SK-N-SH (cell line): ENCODE measurements at places on chromosomes 4 and X.

DNA sequence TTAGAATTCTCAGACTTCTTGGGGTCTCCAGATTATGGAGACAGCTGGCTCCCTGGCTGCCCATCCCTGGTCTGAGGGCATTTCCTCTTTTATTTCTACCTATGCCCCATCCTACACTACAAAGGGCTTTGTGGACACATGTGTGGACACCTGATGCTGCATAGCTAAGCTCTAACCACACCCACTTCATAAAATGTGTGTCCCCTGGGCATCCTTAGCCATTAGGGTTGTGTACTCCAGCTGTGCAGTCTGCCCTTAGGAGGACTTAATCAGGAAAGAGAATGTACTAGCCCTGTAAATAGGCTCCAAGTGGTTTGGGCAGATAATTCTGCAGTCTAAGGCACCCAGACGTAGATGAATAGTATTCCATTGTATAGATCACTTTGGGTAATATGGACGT, 47.0 kb downstream of the COQ2 start:
- DNase-seq, result no peak

DNA sequence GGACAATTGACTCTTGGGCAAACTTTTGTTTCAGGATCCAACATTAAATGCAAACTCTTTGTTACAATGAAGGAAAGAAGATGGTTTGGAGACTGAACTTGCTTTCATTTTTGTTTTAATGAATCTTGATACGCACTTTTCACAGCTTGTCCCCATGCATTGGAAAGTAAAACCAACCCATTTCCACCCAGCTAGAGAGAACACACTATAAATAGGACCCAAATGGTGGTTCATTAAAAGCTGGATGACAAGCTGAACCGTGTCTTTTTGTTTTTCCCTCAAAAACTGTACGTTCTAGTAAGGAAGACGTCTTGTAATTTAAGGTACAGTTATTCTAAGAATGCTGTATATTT, 95.3 kb upstream of the EGFL6 start:
- DNase-seq, result no peak

DNA sequence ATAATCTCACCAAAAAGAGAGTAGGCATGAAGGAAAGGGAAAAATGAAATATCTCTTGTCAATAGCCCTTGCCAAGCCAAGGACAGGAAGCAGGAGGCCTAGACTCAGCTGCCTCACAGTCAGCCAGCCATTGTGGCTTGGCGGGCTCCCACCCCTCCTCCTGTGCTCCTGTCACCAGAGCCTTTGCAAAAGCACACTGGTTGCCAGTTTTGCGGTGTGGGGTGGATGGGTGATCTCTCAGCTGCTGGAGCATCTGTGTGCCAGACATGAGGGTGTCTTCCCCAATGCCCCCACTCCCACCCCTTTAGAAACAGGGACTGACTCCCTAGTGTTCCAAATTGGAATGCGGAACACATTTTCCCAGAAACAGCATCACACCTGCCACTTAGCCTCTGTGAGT, 26.1 kb downstream of the ARHGEF6 start:
- no peak for DNase-seq

DNA sequence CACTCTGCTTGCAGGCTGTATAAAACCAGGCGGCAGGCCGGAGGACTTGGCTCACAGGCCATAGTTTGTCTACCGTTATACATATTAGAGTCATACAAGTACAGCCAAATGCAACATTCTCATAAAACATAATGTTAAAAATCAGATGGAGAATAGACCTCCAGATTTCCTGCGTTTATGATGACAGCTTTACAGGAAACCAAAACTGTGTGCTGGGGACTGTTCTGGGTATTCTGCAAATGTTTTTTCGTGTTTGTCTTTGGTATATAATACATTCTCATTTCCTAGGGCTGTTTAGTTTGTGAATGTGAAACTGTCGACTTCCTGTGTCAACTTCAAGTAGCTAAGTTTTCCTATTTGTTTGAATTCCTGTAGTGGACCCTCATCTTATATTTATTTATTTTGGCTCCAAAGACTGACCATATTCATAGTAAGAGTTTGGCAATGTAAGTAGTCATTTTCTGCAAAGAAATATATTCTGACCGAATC, 79.5 kb upstream of the FAM9C start:
- no peak for DNase-seq

DNA sequence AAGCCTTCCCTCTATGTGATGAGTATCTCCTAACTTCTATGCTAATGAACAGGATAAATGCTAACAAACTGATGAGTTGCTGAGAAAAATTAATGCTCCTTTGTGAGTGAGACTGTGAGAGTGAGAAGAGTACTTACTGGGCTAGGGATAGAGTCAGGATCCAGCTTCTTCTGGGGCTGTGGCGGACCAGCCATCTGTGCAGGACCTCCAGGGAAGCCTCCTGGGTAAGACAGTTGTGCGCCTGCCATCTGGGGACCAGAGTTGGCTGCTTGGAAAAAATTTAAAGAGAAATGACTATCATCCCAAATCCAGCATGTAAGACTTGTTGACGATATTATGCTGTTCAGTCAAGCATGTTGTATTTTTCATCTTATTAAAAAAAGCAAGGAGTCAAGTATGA, 21.0 kb downstream of the SEC24D start:
- DNase-seq, result no peak

DNA sequence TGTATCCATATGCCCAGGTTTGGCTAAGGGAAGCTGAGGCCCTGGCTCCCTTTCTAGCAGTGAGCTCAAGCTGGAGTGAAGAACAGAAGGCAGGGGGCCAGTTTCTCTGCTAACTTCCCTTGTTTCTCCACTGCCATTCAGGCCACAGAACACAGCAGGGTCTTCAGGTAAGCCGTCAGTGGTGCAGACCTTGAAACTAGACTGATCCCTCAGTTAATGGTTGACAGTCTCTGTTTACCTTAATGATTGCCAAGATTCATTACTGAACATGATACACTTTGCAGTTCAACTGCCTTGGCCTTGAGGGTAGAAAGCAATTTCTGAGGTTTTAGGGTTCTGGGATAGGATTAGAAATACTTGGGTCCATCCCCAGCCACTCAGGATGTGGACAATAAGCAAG, 8.9 kb upstream of the GJB1 start:
- DNase-seq, result no peak

DNA sequence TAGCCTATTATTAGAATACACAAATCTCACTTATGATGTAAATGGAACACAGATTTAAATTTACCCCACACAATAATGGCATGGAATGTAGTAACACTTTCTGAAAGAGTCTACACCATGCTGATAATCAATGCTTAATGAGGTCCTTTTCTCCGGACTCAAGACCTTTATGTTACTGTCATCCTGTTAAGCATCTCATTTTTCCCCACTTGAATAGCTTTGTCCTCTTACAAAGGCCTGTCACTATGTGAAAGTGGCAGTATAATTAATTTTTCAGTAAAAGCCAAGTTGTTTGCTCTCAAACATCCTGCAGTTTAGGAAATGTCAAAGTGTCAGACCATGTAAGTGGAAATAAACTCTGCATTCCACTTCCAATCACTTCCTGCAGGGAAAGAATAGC, 96.4 kb downstream of the GPC3 start:
- DNase-seq, result no peak

- DNase-seq, result no peak
Measured at GRCh38 chr4:12200226-12200625, 771.5 kb upstream of the HS3ST1 start.
